NCI-H1105 (cell line): ENCODE measurements at places on chromosomes 6 and 20.

DNA sequence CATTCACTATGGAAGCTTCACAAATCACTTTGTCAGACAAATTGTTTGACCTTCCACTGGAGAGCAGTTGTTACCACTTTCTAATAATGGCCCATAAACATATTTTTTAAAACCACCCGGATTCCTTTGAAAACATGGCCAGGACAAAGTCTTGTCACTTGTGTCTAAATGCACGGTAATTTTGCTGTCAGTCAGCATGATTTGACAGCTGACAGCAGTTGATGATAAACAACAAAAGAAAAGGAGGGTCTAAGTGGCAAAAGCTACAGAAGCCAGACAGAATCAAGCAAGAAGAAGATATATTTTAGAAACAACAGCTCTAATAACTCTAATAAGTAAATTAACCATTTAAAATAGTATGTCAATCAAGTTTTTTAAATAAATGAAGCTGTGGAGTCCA, 27.7 kb upstream of the CARMIL1 start:
- DNase-seq = no peak

- no peak for DNase-seq
Measured at GRCh38 chr6:150204705-150205472, 62.0 kb downstream of the PPP1R14C start.

DNA sequence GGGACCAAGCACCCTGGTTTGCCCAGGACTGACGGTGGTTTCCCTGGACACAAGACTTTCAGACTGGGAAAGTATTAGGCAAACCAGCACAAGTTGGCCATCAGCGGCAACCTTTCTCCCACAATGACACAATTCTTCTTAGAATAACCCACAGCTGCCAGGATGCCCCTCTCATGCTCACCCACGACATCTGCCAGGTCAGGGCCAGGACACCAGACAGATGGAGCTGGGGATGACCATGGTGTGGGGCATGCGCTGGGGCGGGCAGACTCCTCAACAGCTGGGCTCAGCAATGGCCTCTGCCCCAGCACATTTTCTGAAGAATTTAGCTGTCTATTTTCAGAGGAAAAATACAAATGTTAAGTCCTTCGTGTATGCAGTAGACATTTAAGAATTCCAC, 226.4 kb downstream of the FNDC1 start:
- no peak for DNase-seq

GRCh38 chr6:153941768-153942167, 97.3 kb upstream of the OPRM1 start:
- DNase-seq = no peak

DNA sequence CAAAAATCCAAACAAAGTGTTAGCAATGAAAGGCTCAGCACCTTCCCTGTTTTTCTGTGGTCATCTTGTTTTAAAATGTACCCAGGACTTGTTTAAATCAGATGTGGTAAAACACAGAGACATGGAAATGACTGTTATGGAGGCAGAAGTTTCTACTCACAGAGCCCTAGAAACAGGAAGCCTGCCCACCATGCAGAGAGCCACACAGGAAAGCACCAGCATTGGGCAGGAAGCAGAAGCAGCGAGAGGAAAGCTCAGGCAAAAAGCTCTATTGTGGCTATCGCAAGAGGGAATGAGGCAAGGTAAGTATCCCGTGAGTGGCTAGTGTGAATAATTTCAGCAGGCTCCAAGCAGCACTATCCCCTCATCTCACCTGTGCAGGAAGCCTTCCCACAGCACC, 42.8 kb downstream of the GPR6 start:
- no peak for DNase-seq
